CD4-positive, alpha-beta T cell treated with Interleukin-17A for 1 hour (primary cell): ENCODE measurements at places on chromosomes 7 and 10.

DNA sequence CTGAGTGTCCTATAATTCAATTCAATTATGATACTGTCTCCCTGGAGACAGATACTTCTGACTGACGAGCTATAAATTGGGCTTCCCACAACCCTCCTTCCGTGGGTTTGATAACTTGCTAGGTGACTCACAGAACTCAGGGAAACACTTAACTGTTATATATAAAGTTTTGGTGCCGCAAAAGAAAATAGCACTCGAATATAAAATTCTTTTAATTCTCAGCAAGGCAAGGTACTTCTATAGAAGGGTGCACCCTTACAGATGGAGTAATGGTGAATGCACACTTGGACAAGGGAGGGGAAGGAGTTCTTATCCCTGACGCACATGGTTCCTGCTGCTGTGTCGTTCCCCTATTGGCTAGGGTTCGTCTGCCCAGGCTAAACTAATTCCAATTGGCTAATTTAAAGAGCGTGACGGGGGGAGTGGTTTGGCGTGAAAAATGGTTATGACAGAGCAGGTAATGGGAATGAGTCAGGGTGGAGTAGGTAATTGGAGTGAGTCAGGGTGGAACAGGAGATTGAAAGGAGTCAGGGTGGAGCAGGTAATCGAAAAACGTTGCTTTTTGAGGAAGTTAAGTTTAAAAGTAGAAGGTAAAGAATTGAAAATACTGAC is 20.8 kb upstream of the GHITM start:
- no peak for DNase-seq

DNA sequence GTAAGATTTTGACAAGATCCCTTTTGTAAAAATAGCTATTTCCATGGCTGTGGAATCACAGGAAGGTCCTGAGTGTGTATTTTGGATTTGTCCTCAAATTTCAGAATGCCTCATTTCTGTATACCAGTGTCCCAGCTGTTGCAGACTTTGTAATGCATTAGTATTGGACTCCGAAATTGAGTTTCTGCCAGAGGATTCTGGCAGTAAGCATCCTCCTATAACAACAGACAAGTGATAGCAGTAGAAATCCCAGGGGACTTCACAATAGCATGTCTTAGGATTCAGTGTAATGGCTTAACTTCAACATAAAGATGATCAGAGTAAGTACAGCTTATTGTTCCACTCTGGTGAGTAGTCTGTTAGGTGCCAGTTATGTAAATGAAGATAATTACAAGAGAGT is 104.6 kb downstream of the FOXP2 start:
- no peak for DNase-seq

GRCh38 chr10:64507651-64508028 is 986.4 kb downstream of the REEP3 start:
- DNase-seq: no peak

DNA sequence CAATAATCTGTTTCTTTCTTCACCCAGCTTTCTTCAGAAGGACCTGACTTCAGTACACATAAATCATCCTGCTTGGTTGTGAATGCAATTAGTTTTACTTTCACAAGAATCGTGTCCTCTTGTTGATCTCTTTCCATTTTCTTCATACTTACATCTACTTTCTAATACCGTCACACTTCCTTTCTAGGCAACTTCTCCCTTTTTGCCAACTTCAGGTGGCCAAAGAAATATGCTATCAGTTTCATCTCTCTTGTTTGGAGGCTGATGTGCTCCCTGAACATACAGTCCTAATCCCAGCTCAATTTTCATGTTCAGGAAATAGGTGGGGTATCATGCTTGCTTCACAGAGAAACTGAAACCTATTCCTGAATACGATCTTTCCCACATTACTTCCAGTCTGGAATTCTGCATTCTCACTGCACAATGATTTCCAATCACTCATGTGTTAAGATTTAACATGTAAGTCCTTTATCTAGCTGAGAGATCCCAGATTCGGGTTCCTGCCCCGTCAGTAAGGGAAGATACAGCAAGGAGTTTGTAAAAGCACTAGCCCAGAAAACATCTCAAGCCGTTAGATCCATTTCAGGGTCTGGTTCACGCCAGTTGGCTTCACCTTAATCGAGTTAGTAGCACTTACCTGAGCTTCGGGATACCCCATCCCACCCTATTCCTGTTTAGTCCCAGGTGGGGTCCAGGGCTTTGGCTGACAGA is 994 bp downstream of the SLC25A28 start:
- peak; percentile 37 for DNase-seq

- no peak for DNase-seq
Measured at GRCh38 chr7:47783456-47784223, 164.6 kb downstream of the PKD1L1 start.

- no peak for DNase-seq
Measured at GRCh38 chr10:97371696-97372095, 29.4 kb downstream of the RRP12 start.

- no peak for DNase-seq
Measured at GRCh38 chr10:74973741-74974392, 137.6 kb upstream of the SAMD8 start.

DNA sequence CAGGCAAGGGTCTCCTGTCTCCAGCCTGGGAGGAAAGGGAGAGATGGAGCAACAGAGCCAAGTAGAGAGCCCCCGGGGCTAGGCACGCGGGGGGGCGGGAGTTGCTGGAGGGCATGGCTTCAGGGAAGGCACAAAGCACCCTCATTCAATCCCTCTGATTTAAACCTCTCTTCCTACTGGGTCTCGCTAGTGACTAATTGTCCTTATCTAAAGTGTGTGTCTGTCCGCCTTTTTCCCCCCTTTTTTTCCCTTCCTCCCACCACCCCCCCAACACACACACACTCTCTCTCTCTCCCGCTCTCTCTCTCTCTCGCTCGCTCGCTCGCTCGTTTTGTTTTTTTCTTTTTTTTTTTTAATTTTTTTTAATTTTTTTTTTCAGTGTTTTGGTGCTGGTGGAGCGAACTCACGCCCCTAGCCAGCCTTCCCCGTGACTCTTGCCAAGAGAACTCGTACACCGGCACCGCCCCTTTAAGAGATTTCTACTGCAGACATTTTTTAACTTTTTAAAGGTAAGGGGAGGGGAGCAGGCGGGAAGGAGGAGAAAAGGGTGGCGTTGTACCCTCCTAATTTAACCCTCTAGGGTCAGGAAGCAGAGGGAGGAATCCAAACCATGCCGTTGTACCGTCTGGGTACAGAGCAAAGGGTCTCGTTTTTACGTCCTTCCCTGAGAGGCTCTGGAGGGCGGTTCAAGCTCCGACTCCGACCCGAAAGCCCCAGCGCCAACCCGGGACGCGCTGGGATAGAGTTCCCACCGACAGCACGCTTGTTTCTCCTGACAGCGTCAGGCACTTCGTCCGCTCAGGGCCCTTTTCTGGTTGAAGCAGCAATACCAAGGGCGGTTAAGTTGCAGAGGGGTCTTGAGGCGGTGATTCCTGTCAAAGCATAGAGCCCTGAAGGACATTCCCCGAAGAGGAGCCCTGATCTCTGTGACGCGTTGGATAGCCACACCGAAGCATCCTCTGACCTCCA is at the start of gene HPSE2:
TSS of gene HPSE2 (minus strand) at position 195 of the 969 bp plus-strand sequence.
- no peak for DNase-seq

DNA sequence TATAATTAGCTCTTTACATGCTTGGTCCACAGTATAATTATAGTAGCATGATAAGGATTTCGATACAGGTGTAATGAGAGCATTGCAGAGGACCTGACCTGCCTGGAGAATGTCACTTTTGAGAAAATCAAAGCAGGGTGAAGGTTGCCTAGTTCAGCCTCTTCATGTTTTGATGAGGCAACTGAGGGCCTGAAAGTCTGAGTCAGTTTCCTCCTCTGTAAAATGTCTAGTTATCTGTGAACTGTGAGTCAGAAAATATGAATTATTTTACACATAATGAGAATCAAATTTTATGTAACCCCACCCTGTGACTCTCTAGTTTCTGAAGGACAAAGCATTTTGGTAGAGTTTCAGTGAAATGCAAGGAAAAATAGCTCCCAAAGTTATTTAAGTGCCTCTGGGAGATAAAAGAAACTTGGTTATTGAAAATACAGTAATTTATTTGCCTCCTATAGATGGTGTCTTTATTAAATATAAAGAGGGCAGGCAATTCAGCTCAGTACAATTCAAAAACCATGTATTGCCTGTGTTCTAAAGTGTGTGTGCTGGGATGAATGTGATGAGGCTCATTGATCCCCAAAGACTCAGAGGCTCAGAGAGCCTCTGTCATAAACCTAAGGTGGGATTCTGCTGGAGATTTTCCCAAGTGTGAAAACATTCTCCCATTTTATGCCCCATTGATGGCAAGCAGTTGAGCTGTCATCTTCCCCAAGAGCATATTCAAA is 37.3 kb upstream of the SAMD9L start:
- no peak for DNase-seq

DNA sequence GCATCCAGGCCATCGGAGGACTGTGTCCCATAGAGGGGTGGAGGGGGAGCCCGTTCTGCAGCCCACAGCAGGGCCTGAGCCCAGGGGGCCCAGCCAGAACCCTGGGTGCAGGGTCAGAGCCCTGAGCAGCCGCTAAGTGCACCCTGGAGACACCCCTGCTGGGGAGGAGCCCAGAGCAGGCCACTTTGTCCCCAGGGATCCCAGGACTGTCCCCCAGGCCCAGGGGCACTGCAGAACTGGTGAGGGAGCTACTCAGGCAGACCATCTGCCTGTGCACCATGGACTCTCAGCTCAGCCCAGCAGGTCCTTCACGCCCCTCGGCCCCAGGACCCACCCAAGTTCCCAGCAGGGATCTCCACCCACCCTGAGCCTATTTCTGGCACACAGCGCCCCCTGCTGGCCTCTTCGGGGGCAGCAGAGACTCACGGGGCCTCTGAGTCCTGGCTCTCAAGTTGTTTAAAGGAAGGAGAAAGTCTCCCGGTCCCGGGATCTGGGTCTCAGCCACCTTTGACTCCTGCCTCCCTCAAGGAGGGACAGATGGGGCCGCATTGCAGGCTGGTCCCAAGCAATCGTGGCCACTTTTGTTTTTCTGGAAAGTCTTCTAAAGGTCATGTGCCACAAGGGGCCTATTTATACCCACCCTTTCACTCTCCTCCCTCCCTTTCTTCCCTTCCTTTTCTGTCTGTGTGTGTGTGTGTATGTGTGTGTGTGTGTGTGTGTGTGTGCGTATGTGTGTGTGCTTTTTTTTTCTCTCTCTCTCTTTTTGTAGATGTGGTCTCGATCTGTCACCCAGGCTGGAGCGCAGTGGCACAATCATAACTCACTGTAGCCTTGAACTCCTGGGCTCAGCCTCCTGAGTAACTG is 90.3 kb downstream of the MYL10 start:
- peak; percentile 34 for DNase-seq

DNA sequence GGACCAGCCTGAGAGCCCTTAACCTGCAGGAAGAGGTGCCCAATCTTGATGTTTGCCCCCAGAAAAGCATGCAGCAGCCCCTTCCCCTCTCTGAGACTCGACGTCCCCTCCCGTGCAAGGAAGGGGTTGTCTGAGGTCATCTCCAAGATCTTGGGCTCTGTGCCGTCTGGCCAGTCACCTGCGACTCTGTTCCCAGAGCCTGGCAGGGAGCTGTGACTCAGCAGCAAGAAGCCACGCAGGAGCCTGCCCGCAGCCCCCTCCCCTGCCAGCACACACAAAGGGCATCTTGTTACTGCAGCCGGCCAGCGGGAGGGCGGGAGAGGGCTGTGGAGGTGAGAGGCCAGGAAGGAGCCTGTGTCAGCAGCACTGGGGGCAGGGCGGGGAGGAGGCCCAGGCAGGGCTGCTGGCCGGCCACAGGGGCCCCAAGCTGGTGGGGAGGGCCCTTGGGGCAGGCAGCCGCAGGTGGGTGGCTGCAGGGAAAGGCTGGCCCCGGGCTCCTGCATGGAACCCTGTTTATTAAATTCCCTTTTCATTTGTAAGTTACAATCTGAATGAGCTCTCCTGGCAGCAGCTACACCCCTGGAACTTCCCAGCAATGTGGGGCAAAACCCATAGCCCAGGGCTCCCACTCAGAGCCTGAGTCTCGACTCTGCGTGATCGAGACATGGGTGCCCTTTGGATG is 103.7 kb upstream of the ZMIZ1 start:
- no peak for DNase-seq

DNA sequence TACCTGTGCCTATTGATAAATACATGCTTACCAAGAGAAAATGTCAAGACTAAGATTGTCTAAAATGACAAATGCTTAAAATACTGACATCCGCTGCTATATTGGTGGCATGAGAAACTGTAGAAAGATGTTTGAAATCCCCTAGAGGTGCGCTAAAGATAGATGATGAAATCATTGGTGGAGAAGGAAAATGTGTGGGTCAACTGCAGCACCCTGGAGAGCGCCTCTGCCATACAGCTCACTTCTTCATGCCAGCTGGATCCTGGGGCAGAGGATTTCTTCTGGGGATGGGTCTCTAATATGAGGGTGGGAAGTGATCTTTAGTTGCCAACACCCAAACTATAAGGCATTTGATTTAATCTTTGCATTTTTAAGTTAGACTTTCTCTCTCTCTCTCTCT is 680.4 kb upstream of the POM121L12 start:
- DNase-seq: no peak

GRCh38 chr10:132739225-132739613 is 46.7 kb downstream of the NKX6-2 start:
- no peak for DNase-seq

- no peak for DNase-seq
Measured at GRCh38 chr10:37747081-37747480, 110.3 kb downstream of the ZNF248 start.

DNA sequence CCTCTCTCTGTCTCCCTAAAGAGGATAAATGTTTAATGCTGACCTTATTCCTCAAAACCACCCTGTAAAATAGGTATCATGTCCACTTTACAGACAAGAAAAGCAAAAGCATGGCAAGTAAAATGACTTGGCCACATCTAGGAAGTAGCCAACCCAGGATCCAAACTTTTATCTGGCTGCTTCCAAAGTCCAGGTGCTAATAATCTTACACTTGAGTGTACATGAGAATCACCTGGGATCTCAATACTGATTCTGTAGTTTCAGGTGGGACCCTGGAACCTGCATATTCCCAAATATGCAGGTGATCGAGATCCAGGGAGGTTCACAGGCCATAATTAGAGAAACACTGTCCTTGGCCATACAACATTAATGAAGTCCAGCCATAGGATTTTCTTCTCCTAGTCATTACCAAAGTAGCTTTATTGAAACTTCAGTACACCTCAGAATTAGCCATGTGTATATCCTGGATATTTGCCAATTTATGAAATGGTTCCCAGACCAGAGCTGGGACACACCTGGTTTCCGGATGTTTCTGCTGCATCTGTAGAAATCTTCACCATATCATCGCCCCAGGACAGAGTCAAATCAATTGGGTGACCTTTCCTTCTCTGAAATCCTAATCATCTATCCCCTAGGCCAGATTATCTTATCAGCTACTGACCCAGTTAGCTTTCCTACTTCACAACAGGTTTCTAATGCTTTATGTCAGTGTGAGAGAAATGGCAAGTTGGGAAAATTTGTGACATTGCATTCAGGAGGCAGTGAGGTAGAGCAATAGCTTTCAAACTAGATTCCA is 119.1 kb upstream of the KMT2E start:
- no peak for DNase-seq

GRCh38 chr10:60518745-60519144 is 129.1 kb upstream of the ANK3 start:
- DNase-seq: no peak

DNA sequence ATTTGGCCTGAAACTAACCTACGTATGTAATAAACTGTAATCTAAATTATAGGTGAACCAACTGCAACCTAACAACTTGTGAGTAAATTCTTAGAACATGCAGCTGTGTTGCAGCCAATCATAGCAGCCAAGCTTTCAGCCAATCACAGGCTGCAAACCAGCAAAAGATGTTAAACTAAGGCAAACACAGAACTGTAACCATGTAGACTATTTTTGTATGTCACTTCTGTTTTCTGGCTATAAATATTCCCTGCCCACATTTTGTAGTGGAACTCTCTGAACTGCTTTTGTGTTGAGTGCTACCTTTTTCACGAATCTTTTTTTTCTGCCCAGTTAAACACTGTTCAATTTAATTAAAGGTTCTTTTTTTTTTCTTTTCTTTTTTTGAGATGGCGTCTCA is 28.2 kb upstream of the ZPBP start:
- DNase-seq: no peak
